Vagina (tissue), 2 donors: ENCODE measurements at places on chromosomes 16 and 17.
A peak's percentile ranks its signal among the peaks of the same experiment; 100 is the strongest.

- DNase-seq = no peak
Observed at GRCh38 chr16:17515421-17516210, 44.9 kb upstream of the XYLT1 start.

GRCh38 chr17:27993161-27993695, 49.2 kb upstream of the NLK start:
- no peak for DNase-seq

- DNase-seq = peak; percentile 58
Observed at GRCh38 chr17:30720013-30720471, 104.5 kb downstream of the CRLF3 start.

DNA sequence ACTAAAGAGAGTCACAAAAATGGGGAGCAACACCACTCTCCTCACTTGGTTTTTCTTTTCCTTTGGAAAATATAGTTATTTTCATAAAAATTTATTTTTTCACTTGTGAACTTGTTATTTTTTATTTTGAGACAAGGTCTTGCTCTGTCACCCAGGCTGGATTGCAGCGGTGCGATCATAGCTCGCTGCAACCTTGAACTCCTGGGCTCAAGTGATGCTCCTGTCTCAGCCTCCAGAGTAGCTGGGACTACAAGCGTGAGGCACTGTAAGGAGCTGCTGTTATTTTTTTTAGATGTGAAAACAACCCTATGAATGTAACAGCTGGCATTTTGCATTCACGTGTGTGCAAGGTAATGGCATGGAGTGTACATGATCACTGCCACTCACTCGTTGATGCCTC, 24.9 kb downstream of the LRRC75A start:
- DNase-seq = no peak

- no peak for DNase-seq
Observed at GRCh38 chr16:17382949-17383863, 87.6 kb downstream of the XYLT1 start.

GRCh38 chr17:78925662-78926555, 722 bp upstream of the TIMP2 start:
- DNase-seq = peak; percentile 94

GRCh38 chr16:5041600-5042133, 7.9 kb upstream of the NAGPA start:
- DNase-seq = no peak

DNA sequence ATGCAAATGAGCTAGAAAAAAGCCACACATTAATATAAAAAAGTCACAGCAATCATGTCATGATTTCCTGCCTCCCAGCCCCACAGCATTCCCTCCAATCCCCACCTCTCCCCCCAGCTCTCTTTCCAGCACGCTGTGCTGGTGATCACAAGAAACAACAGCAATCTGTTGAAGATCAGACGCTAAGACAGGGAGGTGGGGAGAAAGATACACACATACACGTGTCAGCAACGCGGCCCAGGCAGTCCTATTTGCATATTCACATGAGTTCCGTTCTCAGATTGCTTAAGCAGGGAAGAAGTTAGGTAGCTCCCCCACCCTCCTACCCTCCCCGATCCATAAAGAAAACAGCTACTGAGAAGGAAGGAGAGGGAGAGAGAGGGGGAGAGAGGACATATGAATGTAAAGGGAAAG, 405.5 kb upstream of the PSMD7 start:
- no peak for DNase-seq

DNA sequence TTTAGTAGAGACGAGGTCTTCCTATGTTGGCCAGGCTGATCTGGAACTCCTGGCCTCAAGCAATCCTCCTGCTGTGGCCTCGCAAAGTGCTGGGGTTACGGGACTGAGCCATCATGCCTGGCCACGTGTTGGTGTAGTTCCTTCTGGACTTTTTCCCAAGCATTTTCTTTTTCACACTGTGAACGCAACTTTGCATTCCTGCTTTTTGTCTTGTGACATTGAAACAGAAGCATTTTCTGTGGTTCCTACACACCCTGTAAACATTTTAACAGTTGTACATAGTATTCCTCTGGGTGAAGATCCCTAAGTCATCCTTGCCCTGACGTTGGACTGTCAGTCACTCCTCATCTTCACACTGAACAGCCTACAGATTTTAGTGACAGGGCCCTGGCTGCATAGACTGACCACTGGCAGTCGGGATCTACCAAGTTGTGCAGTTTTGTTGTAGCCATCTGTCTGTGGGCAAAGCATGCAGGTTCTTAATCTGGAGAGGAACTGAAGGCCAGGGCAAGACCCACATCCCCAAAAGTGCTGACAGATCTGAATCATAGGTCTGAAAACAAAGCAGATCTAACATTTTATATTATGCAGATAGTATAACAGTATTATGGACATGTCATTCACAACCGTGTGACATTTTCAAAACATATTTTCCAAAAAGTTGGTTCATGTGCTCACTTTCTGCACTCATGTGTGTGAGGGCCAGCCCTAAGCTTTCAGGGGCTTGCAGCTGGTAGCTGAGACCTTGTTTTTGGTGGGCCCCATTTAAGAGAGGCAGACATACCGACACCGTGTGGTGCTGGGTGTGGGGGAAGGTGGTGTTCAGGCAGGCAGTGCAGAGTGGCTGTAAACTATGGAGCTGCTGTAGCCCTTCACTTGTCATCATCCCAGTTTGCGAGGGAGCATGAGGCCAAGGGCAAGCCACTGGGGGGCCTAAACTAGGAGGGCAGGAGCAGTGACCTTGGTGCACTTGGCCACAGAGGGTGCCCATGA, 59.9 kb downstream of the EPN2 start:
- no peak for DNase-seq
